ENCODE measurements at places on chromosomes 2 and 18.

GRCh38 chr18:67305466-67305865 lies 211.1 kb downstream of the DSEL start:
- DNase-seq = no peak

DNA sequence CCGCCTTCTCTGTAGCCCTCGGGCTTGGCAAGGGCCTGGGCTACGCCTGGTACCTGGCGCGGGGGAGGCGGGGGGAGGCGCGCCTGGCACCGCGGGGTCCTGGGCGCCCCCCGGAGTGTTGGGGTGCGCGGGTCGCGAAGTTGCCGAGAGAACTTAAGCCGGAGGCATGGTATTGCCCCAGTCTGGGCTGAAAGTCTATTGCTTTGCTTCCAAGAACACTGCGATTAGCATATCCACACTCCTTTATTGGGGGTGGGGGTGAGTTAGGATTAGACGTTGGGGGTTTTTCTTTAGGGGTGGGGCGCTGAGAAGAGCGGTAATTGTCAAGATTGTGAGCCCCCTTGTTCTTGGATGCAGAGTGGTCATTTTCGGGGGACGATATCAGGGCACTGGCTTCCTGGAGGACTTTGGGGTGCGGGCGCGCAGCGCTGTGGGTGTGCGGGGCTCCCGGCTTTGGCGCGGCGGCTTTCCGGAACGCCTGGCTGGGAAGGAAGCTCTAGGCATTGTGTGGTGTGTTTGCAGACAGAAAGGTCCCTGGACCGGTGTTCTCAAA lies 798 bp downstream of the TANC1 start:
- no peak for DNase-seq

DNA sequence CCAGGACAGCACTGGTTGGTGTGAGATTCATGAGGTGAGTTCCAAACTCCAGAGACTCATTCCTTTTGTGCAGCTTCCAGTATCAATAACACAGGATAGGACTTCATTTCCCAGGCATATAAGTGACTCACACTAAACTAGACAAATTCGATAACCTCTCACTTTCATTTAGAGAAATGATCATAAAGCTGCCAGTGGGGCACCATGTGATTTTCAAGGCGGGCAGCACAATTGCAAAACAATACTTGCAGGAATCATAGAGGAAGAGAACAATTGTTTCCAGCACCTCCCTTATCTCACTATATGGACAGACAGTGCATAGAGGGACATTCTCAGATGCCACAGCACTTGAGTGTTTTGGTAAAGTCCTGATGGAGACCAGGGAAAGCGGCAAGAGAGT lies 31.3 kb upstream of the DNAH7 start:
- no peak for DNase-seq

- DNase-seq = no peak
Observed at GRCh38 chr2:237205043-237205541, 119.4 kb downstream of the COPS8 start.

DNA sequence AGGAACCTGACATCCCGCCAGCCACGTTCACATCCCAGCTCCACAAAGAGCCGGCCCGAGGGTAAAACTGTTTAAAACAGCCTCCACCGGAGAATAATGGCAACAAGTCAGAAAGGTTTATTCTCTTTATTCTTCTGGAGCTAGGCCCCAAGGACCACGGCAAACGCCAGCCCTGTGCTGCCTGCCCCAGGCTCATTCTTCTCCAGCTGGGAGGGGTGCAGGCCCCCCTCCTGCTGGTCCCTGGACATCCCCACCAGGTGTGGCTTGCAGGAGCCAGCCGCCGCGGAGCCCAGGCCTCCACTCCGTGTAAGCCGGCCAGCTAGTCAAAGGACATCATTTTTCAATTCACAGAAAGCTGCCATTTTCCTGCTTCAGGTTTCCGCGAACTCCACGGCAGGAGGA lies 65.8 kb upstream of the SALL3 start:
- DNase-seq = no peak

GRCh38 chr2:215407061-215407460 lies 28.8 kb downstream of the FN1 start:
- DNase-seq = no peak

DNA sequence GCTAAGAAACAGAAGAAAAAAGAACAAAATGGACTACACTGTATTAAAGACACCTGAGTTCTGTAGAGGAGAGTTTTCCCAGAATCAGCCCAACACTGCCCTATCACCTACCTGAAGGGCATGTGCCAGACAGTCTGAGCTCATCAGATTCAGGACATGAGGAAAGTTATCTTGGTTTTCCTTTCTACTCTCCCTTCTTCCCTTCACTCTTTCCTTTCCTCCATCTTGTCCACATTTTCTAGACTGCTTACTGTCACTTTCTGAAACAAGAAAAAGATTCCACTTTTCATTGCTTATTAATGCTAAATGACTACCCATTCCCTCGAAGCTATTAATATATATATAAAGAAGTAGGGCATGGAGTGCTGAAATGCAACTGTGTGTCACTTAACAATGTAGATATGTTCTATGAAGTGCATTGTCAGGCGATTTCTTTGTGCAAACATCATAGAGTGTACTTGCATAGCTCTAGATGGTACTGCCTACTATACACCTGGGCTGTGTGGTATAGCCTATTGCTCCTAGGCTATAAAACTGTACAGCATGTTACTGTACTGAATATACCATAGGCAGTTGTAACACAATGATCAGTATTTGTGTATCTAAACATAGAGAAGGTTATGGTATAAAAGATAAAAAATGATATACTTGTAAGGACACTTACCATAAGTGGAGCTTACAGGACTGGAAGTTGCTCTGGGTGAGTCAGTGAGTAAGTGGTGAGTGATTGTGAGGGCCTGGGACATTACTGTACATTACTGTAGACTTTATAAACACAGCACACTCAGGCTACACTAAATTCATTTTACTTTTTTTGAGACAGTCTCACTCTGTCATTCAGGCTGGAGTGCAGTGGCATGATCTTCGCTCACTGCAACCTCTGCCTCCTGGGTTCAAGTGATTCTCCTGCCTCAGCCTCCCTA lies 145.5 kb upstream of the ITGA6 start:
- DNase-seq = no peak

- no peak for DNase-seq
Observed at GRCh38 chr2:175597286-175597685, 404.8 kb downstream of the LNPK start.

DNA sequence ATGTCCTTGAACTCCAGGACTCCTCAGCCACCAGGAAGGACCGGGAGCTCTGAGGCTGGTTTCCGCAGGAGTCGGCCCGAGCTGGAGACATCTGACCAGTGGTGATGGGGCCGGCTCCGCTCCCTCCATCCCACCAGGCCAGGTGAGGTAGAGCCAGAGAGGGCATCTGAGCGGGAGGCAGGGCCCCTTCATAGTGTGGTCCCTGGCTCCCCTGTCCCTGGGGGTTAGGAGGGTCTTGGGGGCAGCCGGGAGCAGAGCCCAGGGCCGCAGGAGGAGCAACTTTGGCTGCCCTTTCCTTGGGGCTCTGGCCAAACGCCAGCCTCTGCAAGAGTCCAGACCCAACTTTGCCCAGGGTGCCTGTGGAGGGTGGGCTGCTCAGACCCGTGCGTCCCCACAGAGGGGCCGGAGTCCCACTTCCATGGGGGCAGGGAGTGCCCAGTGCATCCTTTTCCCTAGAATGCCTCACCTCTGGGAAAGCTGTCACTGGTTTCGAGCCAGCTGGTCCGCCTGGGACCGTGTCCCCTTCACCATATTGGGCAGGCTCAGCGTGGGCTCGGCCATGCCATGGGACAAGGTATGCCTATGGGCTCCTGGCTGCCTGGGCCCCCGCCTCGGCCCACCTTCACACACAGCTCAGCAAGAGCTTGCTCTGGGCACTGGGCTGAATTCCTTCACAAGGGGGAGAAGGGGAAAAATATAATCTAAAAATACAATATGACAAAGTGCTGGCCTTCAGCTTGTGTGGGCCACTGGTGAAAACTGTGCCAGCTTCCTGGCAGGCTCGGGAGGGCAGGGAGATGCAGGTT lies 148.6 kb downstream of the TWIST2 start:
- DNase-seq = no peak

- DNase-seq = no peak
Observed at GRCh38 chr2:240498958-240499260, 58.9 kb downstream of the ANKMY1 start.

DNA sequence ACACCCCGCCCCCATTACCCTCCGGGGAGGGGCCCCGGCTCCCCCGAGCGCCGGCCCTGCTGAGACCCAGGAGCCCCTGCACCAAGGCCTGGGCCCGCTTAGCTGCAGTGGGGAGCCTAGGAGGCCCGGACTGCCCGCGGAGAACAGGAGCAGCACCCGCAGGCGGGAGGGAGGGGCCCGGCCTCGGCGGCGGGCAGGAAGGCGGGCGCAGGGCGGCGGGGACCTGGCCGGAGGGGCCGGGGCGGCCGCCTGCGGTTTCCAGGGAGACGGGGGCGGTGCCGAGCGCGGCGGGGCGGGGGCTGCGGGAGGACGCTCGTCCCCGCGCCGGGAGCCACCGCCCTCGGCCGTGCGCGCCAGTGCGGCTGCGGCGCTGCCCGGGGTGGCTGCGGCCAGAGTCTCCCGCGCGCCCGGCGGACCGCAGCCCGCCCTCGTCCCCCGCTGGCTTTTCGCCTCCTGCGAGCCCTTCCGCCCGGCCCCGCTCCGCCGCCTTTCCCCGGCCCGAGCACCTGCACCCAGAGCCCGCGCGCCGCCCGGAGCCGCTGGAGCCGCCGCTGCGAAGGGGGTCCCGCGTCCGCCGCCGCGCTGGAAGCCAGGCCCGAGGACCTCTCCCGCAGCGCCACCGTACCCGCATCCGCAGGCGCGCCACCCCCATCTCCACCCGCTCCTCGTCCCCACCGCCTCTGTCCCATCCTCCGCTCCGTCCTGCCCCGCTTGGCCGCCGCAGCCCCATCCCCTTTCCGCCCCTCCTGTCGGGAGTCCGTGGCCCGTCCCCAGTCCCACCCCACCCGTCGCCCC lies 17.2 kb downstream of the GPC1 start:
- no peak for DNase-seq

GRCh38 chr2:33136566-33136965 lies 189.8 kb downstream of the LTBP1 start:
- no peak for DNase-seq

DNA sequence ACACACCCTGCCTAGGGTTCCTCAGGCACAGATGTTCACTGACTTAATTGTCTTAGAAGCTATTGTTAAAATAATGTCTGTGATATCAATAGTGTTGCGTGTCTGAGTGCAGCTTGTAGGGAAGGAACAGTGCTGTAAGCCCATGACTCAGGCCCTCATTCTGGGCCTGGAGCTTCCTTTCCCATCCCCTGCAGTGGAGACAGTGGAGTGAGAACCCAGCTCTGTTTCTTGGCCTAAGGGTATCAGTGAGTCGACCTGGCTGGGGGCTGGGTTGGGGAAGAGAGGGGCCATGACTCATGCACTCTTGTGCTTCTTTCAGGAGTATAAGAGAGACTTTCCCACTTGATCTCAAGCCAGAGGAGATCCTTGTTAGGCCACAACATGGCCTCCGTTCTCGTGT lies 106.8 kb downstream of the HRH4 start:
- no peak for DNase-seq

DNA sequence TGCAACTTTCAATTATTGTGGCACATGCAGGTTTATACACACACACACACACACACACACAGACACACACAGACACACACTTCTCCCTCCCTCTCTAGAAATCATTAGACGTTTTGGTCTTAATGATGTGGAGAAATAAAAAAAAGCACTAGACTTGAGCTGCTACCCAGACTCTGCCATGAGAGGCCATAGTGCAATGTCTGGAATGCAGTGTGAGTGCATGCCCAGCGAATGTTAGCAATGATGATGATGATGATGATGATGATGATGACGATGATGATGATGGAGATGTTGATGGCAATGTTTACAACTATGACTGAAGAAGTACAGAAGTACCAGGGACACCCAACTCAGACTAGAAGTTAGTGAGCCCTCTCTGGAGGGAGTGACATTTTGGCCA lies 23.8 kb upstream of the KLHL29 start:
- no peak for DNase-seq

GRCh38 chr18:7735626-7736175 lies 168.6 kb downstream of the PTPRM start:
- DNase-seq = no peak

GRCh38 chr2:46393347-46393820 lies 86.0 kb upstream of the TMEM247 start:
- DNase-seq = no peak

- DNase-seq = no peak
Observed at GRCh38 chr18:35513181-35513936, 15.6 kb upstream of the INO80C start.

GRCh38 chr2:169735623-169736022 lies 2.0 kb downstream of the KLHL23 start:
- DNase-seq = no peak

DNA sequence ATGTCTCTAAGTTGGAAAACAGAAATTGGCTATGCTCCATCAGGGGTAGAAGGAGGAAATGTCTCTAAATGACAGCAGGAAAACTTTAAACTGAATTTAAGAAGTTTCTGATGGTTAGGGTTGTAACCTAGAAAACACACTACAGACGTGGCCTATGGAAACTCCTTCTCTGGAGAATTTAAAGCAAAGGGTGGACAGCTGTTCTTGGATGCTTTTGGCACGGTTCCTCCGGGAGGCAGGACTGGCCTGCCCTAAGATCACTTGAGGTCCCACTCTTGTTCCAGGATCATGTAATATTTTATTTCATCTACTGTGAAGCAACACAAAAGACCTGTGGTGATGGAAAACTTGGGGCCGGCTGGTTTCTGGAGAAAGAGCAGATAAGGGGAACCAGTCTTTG lies 77.0 kb downstream of the NRP2 start:
- no peak for DNase-seq

DNA sequence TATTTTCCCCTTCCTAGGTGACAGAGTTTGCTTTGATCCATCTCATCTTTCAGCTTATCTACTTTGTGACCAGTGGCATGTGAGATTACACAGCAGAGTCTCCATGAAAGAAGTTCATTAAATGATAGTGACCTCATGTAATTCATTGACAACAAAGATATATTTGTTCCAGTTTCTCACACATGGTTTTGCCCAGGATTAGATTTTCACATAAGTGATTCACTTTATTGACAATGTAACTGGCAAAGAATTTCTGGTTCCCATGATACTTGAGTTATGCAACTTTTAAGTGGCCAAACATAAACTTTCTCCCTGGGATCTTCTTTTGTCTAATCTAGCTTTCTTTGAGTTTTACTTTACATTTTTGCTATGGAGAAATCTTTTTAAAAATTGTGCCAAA lies 50.0 kb downstream of the MC4R start:
- no peak for DNase-seq

DNA sequence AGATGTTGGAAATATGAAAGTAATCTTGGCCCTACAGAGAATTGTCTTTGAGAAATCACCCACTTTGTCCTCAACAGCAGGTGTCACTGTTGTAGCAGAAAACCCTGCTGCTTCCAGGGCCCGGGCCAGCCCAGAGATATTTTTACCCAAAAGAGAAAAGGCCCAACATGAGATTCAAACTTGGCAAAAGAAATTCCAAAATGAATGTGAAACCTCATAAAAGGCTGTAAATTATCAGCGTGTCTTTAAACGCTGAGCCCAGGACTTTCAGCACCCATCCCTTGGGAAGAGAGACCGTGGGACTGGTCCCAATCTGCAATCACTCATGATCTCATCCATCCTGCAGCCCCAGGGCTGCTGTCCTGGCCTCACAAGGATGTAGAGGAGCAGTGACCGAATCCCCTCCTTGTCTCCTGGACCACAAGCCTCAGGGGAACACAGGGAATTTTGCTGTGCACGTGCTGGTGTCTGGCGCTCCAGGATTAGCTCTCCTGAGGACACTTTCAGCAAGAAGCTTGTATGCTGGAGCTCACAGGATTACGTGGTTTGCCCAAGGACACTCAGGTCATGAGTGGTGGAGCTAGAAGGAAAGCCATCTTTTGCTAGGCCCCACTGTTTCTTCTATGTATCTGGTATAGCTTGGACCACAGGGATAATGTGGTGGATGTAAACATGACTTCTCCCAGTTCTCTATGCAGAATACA lies 202.1 kb downstream of the RNF144A start:
- no peak for DNase-seq
